Stimulated activated CD4-positive, alpha-beta T cell treated with anti-CD3 and anti-CD28 coated beads, TNF-alpha, amount 100 ng/mL, for 4 hours (primary cell): ENCODE measurements at places on chromosomes 4 and X.

DNA sequence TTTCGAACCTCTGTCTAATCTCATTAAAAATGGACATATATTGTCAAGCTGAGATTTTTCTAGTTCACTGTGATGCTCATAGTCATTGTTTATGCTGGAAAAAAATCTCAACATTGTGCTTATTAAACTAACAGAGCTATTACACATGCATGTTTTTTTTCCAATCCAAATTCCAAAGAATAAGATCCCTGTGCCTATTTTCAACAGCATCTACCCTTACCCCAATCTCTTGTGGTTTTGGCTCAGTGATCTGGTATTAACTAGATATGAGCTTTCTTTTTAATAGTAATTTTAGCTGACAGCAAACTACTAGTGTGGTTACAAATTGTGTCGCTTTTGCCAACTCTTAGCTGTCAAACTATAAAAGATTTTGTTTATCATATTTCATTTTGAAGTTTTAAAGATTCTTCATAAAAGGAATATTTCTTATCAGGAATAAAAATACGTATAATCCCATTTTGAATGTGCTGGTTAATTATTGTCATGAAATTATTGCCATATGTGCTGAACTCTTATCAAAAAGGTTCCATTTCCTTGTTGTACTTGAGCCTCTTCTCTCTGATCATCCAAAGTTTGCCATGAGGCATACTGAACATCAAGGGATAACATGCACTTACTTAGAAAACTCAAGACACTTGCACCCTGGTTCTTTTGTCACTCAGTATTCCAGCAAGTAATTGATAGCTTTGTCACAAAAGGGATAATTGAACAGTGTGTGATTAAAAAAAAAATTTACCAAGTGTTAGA lies 241.2 kb downstream of the ARHGAP24 start:
- DNase-seq, result no peak

DNA sequence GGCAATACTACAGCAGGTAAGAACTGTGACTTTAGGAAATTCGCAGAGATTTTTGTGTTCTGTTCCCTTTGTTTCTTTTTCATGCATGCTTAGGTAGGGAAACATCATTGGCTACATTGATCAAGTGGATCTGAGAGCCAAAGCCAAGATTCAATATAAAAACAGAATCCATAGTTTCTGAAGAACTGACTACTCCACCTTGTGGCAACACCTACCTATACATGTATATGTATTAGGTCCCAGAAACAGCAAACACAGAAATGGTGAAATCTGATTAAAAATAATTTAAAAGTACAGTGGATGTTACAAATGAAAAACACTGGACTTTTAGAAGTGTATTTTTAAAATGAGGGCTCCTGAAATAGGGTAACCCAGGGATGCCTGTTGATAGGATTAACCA lies 322.6 kb upstream of the MAOA start:
- DNase-seq, result no peak

DNA sequence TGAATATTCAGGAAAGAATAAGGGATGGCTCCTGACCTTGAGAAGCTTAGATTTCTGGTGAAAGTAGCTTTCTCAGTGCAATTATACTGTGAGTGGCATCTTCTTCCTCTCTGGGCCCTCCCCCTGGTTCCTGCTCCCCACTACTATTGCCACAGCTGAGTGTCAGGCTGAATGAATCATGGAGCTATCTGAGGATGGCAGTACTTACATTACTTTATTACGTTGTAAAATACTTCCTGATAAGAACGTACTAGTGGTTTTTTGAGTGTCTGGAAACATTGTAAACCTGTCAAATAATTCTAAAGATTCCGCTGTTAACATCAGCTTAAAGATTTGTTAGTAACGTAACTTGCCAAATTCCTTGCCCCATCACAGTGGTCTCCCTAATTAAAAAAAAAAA lies 36.2 kb downstream of the ARHGAP10 start:
- DNase-seq, result no peak

DNA sequence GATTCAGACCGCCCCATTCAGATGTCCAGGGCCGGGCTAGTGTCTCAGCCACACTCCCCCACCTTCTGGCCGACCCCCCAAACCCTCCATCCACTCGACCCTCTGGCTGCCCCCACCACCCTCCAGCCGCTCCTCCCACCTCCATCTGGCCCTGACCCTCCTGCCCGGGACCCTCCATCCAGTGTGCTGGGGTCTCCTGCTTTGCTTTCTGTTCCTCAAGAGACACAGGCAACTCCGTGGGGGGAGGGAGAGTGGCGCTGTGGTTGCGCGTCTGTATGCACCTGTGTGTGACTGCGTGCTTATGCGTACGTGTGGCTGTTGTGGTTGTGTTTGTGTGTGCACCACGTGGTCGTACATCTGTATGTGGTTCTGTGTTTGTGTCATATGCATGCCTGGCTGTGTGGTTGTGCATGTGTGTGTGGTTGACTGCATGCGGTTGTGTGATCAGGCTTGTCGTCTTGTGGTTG lies 33.3 kb downstream of the CPLX1 start:
- no peak for DNase-seq

DNA sequence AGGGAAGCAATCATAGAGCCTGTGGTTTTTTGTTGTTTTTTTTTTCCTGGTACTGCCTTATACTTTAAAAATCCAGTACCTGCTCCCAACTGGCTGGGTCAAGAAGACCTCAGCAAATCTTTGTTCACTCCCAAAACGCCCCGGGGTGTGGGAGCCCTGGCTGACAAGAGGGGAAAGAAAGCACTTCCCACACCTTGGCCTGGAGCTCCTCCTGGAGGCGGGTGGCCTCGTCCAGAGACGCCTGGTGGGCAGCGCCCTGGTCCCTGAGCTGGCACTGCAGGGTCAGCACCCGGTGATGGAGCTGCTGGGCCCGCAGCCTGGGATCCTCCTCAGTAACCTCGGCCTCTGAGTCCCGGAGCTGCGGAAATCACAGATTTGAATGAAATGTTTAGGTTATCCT lies 38.2 kb downstream of the C4orf50 start:
- no peak for DNase-seq

DNA sequence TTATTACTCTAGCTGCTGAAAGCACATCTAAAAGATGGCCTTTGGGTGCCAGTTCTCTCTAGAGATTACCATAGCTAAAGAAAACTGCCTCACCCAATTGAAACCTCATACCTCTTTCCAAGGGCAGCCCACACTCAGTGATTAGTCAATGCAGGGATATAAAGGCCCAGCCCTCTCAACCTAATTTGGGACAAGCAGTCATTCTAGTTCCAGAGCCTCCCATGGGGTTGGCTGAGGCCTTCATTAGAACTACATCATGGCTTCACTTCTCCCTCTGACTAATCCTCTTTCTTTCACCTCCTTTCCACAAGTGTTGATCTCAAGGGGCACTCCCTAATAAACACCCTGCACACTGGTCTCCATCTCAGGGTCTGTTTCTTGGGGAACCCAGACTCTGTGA lies 38.5 kb upstream of the C1GALT1C1 start:
- DNase-seq, result no peak

- no peak for DNase-seq
Measured at GRCh38 chr4:106875340-106875739, 160.8 kb downstream of the DKK2 start.
